Activated CD8-positive, alpha-beta T cell treated with anti-CD3 and anti-CD28 coated beads for 36 hours (primary cell): ENCODE measurements at places on chromosomes 4 and X. TPM values are rescaled to one million over a fixed set of nuclear protein-coding genes. Genes with fewer than 3 reads are reported as not detected.

GAK gene
- 102 TPM for total RNA-seq

TIMP1 gene
- total RNA-seq: 3.0 TPM

TLL1 gene
- total RNA-seq: not detected

TKTL1 gene
- 1.0 TPM for total RNA-seq

SATL1 gene
- total RNA-seq: not detected

TMPRSS11A gene
- not detected for total RNA-seq

CSN3 gene
- not detected for total RNA-seq

AVPR2 gene
- not detected for total RNA-seq

RIBC1 gene
- 0.63 TPM for total RNA-seq

GPR50 gene
- not detected for total RNA-seq

PCDH18 gene
- not detected for total RNA-seq

MAPK10 gene
- not detected for total RNA-seq

PGAM4 gene
- 1.3 TPM for total RNA-seq

MFAP3L gene
- total RNA-seq: 0.68 TPM

CENPC gene
- total RNA-seq: 32.0 TPM

TLR3 gene
- not detected for total RNA-seq

LANCL3 gene
- 0.16 TPM for total RNA-seq

RPA4 gene
- total RNA-seq: 0.38 TPM

ZIC3 gene
- not detected for total RNA-seq

ZFP92 gene
- 1.2 TPM for total RNA-seq

CSAG2 gene
- not detected for total RNA-seq

ARHGAP36 gene
- total RNA-seq: not detected

LIMCH1 gene
- not detected for total RNA-seq

HPSE gene
- 5.5 TPM for total RNA-seq

PTPN13 gene
- 0.38 TPM for total RNA-seq

ADAMTS3 gene
- total RNA-seq: not detected

CLGN gene
- total RNA-seq: 0.23 TPM

CXXC4 gene
- not detected for total RNA-seq

ARSJ gene
- not detected for total RNA-seq

MAGEH1 gene
- total RNA-seq: 17.0 TPM

ZFYVE28 gene
- total RNA-seq: 7.0 TPM

TMEM271 gene
- not detected for total RNA-seq

SPANXA1 gene
- not detected for total RNA-seq

MTMR8 gene
- 4.8 TPM for total RNA-seq

HSFX4 gene
- total RNA-seq: not detected

MID1 gene
- total RNA-seq: 1.1 TPM

ZGRF1 gene
- total RNA-seq: 45.7 TPM

NKX6-1 gene
- not detected for total RNA-seq

MTTP gene
- total RNA-seq: 0.59 TPM

CPZ gene
- total RNA-seq: not detected

ADH1C gene
- total RNA-seq: not detected

GPM6B gene
- not detected for total RNA-seq

USP11 gene
- total RNA-seq: 57.1 TPM

PALLD gene
- 0.41 TPM for total RNA-seq

CT47C1 gene
- not detected for total RNA-seq

SNCA gene
- total RNA-seq: not detected

RIPPLY1 gene
- not detected for total RNA-seq

SHOX gene
- not detected for total RNA-seq

EXOSC9 gene
- total RNA-seq: 76.8 TPM

ZCCHC18 gene
- 2.6 TPM for total RNA-seq
